ENCODE measurements at places on chromosomes 2 and 18.
A peak's percentile ranks its signal among the peaks of the same experiment; 100 is the strongest.

DNA sequence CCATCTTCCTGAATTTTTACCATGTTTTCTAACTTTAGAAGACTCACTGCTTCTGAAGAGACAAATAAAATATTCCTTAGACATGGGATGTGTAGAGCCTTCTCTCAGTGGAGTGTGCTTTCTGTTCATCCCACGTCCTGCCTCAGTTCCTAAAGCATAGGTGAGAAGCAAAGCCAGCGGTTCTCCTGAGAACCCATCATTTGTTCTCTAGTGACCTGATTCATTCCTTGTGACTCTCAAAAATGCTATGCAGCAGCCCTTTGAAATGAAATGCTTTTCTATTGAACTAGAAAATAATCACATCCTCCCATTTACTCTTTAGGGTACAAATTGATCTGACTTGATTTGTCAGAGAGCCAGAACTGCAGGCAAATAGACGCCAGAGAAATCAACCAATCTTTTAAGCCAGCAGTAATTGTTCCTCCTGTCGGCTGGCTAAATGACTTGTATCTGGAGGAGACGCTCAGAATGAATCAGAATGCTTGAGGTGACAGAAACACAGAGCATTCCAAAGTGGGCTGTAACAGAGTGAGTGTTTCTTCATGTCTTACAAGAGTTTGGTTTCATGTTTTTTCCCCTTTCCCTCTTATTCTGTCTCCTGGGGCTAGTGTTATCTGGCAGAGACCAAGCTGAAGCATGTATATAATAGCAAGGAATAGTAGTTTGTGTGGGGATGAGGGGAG is 81.3 kb upstream of the TMEM178A start:
- H3K4me1 ChIP-seq = no peaks in the 10 kb centered on the region
- DNase-seq = no peak
- no peaks in the 10 kb centered on the region for H3K27me3 ChIP-seq
- H3K36me3 ChIP-seq = no peaks in the 10 kb centered on the region
- H3K27ac ChIP-seq = no peak overlapping the region

GRCh38 chr2:4762951-4763376 is 929.2 kb upstream of the SOX11 start:
- no peak overlapping the region for H3K4me3 ChIP-seq
- no peaks in the 10 kb centered on the region for H3K36me3 ChIP-seq
- no peaks in the 10 kb centered on the region for H3K4me1 ChIP-seq
- no peaks in the 10 kb centered on the region for H3K27me3 ChIP-seq
- DNase-seq = no peak

DNA sequence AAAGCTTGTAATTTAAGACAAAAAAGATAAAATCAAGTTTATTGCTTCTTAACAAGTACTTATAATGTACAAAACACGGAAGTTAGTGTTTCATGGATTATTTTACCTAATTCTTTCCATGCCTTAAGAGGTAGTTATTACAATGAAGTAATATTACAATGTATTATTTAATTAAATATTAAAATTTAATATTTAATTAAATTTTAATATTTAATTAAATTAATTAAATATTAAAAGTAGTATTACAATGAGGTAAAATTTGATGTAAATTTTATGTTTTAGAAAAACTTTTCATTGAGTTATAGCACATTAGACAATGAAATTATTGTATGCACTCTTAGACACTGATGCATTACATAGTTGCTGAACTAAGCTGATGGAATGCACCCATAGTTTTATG is 220.7 kb upstream of the NETO1 start:
- H3K27me3 ChIP-seq = no peaks in the 10 kb centered on the region
- no peak for DNase-seq
- H3K36me3 ChIP-seq = no peaks in the 10 kb centered on the region

DNA sequence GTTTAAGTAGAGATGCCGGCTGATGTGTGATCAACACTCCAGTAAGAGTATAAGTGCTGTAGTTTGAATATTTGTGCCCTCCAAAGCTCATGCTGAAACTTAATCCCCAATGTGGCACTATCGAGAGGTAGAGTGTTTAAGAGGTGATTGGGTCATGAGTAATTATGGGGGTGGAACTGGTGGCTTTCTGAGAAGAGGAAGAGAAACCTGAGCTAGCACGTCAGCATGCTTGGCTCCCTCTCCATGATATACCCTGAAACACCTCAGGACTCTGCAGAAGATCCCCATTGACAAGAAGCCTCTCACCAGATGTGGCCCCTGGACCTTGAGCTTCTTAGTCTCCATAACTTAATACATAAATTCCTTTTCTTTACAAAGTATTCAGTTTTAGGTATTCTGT is 584.8 kb downstream of the TSN start:
- no peaks in the 10 kb centered on the region for H3K27me3 ChIP-seq
- no peak overlapping the region for H3K4me3 ChIP-seq
- H3K4me1 ChIP-seq = no peaks in the 10 kb centered on the region
- H3K36me3 ChIP-seq = no peaks in the 10 kb centered on the region
- H3K27ac ChIP-seq = no peak overlapping the region

DNA sequence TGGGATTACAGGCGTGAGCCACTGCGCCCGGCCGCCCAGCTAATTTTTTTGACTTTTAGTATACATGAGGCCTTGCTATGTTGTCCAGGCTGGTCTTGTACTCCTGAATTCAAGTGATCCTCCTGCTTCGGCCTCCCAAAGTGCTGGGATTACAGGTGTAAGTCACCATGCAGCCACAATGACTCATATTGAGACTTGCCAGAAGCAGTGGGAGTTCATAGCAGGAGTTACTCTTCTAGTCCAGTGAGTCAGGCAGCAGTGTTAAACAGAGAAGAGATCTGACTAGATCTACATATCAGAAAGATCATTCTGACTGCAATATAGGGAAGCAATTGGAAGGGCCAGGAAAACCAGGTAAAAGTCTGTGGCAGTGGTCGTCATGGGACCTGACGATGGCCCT is 1.5 kb upstream of the FLACC1 start:
- no peak overlapping the region for H3K4me3 ChIP-seq
- H3K4me1 ChIP-seq = peaks cover 3% of the 10 kb centered on the region
- no peak for DNase-seq
- H3K27me3 ChIP-seq = no peaks in the 10 kb centered on the region
- no peak overlapping the region for H3K27ac ChIP-seq
- H3K36me3 ChIP-seq = peaks cover 13% of the 10 kb centered on the region

- no peak overlapping the region for H3K4me3 ChIP-seq
- H3K4me1 ChIP-seq = peaks cover 19% of the 10 kb centered on the region
- no peak for DNase-seq
- no peaks in the 10 kb centered on the region for H3K36me3 ChIP-seq
These were observed 129.9 kb downstream of the SOCS6 start for GRCh38 chr18:70418546-70419311.

DNA sequence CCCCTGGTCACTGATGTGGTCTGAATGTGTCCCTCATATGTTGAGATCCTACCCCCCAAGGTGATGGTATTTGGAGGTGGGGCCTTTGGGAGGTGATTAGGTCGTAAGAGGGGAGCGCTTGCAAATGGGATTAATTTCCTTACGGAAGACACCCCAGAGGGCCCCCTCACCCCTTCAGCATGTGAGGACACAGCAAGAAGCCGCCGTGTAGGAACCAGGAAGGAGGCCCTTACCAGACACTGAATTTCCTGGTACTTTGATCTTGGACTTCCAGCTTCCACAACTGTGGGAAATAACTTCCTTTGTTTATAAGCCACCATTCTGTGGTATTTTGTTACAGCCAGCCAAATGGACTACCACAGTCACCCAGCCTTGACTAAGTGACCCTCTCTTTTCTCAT is 35.9 kb downstream of the NCK2 start:
- no peaks in the 10 kb centered on the region for H3K36me3 ChIP-seq
- no peaks in the 10 kb centered on the region for H3K27me3 ChIP-seq
- H3K27ac ChIP-seq = no peak overlapping the region
- H3K4me1 ChIP-seq = peaks cover 33% of the 10 kb centered on the region

GRCh38 chr2:151657667-151658076 is 76.6 kb downstream of the NEB start:
- no peak overlapping the region for H3K27ac ChIP-seq
- H3K4me3 ChIP-seq = no peak overlapping the region
- no peaks in the 10 kb centered on the region for H3K36me3 ChIP-seq
- no peaks in the 10 kb centered on the region for H3K4me1 ChIP-seq
- H3K27me3 ChIP-seq = no peaks in the 10 kb centered on the region

GRCh38 chr18:36162981-36163380 is 24.3 kb upstream of the MOCOS start:
- DNase-seq = no peak
- H3K27ac ChIP-seq = no peak overlapping the region
- H3K4me3 ChIP-seq = no peak overlapping the region
- H3K36me3 ChIP-seq = peaks cover 27% of the 10 kb centered on the region
- H3K27me3 ChIP-seq = no peaks in the 10 kb centered on the region

GRCh38 chr2:212535996-212536816 is 2.4 kb downstream of the ERBB4 start:
- H3K4me3 ChIP-seq = peak overlapping the region; percentile 91

DNA sequence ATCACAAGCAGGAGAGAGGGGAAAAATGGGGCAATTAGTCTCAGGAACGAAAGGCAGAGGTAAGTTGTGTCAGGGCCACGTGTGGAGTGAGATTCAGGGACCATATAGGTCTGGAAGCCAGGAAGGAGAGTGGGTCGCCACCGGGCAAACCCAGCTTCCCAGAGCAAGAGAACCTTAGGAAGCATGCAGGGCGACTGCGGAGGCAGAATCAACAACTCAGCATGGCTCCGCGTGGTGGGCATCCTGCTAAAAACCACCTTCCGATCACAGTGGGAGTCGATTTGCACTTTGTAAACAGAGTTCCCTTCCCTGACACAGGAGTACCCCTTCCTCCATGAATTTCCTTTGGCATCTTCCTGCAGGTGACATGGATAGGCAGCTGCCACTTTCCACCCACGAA is 114.6 kb downstream of the TTC32 start:
- no peaks in the 10 kb centered on the region for H3K36me3 ChIP-seq
- peak overlapping the region; percentile 80 for H3K27ac ChIP-seq

- no peak overlapping the region for H3K4me3 ChIP-seq
- no peaks in the 10 kb centered on the region for H3K27me3 ChIP-seq
These were observed 255.1 kb downstream of the EIPR1 start for GRCh38 chr2:3122525-3122924.

GRCh38 chr2:94939349-94939748 is 68.1 kb downstream of the TEKT4 start:
- no peak overlapping the region for H3K27ac ChIP-seq
- no peaks in the 10 kb centered on the region for H3K36me3 ChIP-seq
- no peak overlapping the region for H3K4me3 ChIP-seq

DNA sequence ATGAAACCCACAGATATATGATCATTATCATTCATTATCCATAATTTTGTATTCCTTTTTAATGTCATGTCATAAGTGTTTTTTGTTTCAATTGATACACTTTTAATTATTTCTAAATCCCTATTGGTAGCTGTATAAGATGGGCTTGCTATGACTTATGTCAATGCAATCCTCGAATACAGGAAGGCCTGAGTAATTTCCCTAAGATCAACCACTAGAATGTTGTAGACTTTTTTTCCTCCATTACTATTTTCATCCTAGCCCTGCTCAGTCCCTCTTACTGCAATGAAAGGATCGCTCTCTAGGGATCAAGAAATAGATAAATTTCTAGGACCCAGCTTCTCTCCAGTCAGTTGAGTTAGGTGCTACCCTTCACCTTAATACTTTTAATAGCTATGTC is 186.3 kb downstream of the KCNE4 start:
- H3K27ac ChIP-seq = no peak overlapping the region
- H3K4me1 ChIP-seq = no peaks in the 10 kb centered on the region
- H3K36me3 ChIP-seq = no peaks in the 10 kb centered on the region
- H3K4me3 ChIP-seq = no peak overlapping the region
- DNase-seq = no peak

DNA sequence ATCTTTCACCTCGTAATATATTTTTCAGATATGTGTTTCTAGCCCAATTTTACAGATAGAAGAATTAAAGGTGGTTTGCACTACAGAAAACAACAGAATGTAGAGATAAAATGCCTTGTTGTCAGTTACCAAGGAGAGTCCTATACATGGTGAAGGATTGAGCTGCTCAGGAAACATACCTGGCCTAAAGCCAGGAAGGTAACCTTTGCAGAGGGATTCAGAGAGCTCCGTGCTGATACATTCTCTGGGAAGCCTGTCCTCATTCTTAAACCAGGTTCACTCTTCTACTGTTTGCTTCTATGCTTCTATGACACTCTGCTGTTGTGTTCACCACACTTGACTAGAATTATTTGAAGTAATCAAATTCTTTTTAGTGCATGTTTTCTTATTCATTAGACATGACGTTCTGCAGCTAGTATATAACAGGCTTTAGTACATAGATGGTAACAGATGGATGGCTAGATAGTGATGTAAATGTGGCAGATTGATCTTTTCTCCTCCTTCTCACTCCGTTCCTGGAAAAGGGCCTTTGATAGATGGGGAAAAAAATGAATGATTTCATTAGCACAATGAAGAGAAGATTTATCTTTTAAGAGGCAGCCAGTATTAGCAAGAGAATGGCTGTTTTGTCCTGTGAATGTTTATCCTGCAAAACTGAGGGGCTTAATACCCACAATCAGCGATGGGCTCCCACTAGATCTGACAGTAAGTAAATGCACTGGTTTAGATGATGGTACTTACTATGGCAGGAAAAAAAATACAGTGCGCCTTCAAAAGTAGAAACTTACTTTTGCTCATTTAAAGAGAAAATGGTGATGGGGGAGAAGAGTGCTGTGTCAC is 589.6 kb upstream of the FAM98A start:
- H3K36me3 ChIP-seq = no peaks in the 10 kb centered on the region
- no peak overlapping the region for H3K4me3 ChIP-seq
- no peak overlapping the region for H3K27ac ChIP-seq
- H3K27me3 ChIP-seq = no peaks in the 10 kb centered on the region
- DNase-seq = no peak
- H3K4me1 ChIP-seq = no peaks in the 10 kb centered on the region

All from thoracic aorta (tissue), 2 donors.